ENCODE measurements at places on chromosomes 7 and 10.

GRCh38 chr10:100566561-100566960, 30.8 kb downstream of the HIF1AN start:
- no peak for DNase-seq

DNA sequence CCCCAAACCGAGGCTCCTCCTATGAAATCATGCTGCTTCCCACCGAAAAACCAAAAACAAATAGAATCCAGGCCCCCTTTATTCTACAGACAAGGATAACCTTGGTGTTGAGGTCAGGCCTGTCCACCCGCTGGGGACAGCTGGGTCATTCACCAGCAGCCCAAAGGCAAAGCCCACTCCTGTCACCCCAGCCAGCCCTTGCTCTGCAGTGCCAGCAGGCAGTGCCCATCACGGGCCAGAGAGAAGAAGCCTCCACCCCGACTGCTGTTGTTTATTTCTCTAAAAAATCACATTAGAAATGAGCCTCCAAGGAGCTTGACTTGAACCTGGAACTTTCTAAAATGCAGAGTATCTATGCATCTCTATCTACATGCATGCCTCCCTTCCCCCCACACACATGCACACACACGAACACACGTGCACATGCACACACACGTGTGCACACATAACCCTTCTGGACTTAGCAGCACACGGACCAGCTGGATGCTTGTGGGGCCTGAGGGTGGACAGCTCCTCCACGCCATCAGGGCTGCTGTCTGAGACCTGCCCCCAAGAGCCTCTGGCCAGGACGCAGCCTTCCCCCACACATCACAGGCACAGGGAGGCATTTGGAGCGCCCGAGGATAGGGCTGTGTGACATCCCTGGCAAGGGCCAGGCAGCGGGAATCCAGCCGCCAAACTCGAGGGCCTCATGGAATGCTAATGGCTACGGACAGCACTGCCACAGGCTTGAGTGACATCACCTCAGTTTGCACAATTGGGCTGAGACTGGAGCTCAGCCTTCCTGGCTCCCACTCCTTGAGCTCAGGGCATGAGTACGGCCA, 22.8 kb downstream of the PRKAG2 start:
- DNase-seq: no peak

DNA sequence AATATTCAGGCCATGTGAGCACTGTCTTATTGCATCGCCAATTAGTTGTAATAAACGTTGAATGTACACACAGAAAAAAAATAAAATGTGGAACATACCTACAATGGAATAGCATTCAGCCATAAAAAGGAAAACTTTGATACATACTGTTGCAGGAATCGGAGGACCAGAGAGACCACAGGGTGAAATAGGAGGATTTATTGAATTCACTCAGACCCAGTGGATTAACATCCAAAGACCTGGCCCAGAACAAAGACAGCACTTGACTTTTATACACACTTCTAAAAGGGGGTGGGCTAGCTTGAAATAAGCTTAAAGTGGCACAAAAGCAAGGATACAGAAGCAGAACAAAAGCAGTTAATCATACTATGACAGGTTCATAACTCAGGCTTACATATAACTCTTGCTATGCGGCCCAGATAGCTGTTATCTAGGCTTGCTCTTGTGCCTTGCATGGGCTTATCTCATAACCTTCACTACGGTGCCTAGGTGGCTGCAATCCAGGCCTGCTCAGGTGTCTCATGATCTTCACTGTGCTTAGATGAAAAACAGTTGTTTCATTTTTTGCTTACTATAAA, 292.2 kb upstream of the TAC1 start:
- no peak for DNase-seq

DNA sequence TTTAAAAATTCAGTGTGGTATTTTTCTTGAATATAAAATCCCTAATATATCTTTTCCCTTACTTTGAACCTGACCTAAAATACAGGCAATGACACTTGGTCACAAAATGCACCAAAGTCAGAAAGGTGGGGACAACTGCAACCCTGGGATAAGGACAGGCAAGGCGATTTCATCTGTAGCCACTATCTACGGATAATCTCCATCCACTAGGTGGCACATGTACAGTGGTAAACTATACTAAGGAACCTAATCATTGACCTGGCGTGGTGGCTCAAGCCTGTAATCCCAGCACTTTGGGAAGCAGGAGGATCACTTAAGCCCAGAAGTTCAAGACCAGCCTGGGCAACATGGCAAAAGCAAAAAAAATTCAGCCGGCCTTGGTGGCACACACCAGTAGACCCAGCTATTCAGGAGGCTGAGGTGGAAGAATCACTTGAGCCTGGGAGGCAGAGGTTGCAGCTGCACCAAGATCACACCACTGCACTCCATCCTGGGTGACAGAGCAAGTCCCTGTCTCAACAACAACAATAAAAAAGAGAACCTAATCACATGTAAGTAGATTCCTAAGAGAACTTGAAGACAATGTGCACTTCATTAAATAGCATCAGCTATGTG, 98.9 kb downstream of the KMT2C start:
- no peak for DNase-seq

DNA sequence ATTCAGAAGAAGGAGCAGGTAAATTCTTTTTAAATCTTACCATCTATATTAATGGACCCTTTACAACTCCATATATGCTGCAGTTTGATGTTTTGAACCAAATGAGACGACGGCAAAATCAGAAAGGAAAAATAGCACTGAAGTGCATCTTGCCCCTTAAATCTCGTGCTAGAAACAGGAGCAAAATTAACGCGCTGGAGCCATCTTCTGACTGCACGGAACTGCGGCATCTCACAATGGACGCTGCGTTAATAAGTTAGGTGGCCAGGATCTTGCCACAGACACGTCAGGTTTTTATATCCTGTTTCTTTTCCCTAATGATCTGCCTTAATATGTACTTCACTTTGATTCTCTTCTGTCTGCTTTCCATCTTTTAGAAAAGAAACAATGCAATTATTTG, 354.5 kb downstream of the TFEC start:
- DNase-seq: no peak

- DNase-seq: no peak
Observed at GRCh38 chr7:38656968-38657367, 25.8 kb upstream of the AMPH start.

DNA sequence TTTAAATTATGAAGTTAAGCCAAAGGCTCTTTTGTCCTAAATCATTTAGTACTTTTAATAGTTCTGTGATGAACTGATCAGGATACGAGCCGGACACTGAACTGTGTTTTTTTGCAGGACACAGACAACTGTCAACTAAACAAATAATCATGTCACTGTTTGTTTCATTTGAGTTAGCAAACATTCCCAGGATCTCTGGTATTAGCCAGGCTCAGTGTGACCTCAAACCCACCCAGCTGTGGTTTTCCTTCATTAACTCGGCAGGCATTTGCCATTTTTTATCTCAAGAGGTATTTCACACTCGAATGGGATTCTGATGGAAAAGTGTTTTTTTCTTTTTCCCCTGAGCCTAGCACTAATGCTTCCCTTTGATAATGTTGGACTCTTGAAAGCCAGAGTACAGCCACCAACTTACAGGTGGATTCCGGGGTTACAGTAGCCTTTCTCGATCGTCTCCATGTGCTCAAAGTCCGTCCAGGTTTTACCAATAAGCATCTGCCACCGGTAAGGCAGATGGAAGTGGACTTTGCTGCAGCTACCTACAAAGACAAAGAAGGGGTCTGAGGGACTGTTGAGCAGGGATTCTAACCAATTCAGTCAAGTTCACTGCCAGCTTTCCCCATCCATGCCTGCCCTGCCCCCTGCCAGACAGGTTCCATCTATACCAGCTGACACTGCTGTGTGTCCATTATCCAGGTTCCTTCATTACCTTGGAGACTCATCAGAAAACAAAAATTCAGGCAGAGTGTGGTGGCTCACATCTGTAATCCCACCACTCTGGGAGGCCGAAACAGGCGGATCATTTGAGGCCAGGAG, 33.4 kb downstream of the ZC3HAV1 start:
- DNase-seq: no peak

GRCh38 chr10:43237128-43237527, 29.7 kb downstream of the RASGEF1A start:
- DNase-seq: no peak

DNA sequence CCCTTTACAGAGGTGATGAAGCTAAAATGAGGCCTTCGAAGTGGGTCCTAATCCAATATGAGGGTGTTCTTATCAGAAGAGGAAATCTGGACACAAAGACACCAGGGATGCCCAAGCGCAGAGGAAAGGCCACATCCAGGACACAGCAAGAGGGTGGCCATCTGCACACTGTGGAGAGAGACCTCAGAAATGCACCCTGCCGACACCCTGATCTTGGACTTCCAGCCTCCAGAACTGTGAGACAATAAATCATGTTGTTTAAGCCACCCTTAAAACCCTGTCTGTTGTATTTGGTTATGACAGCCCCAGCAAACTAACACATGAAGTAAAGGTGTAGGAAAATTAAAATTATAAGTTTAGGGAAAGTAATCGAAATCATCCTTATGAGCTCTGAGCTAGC, 64.0 kb downstream of the CDC123 start:
- no peak for DNase-seq

- DNase-seq: no peak
Observed at GRCh38 chr10:44965104-44965503, 5.5 kb downstream of the RASSF4 start.

DNA sequence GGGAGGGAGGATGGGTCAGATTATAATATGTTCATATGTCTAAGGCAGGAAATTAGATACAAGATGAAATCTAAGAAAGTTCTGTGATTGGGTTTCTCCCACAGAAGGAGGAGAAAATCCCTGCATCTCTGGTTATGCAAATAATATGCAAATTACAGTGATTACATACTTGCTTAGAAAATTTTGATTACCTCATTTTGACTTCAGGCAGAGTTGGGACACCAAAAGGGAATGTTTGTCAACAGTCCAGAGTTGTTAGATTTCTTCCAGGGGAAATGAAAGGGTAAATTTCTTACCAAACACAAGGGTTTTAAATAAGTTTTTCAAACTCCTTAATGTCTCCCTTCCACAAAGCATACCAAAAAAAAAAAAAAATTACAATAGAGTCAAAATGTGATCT, 101.4 kb upstream of the STEAP1B start:
- DNase-seq: no peak

- DNase-seq: no peak
Observed at GRCh38 chr10:62723375-62723774, 81.1 kb upstream of the ADO start.

GRCh38 chr10:6617309-6618076, 37.4 kb upstream of the PRKCQ start:
- no peak for DNase-seq

DNA sequence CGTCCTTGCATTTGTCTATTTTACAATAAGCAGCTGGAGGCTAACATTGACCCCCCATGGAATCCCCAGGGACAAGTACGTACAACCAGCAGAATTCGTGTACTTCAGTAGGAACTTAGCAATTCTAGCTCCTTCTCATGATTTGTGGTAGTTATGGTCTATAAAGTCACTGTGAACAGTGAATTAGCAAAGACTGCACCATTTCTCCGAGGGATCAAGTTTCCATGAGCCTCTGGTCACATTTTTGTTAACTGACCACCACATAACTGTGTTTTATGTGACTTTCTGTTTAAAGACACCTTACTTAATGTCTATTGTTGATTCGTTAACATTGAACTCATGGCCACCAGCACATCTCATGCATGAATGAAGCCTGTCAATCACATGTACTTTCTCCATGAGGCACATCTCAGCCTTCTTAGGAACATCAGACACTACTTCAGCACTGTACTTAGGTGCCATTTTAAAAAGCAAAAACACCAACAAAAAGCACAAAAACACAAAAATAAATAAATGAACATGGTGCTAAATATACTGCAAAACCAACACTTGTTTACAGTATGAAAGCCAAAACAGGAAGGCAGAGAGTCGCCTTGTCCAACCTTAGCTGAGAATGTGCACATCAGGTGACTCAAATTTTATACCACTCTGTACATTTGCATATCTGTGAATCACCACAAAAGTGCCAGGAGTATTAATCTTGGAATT, 9.0 kb upstream of the UCN3 start:
- no peak for DNase-seq

DNA sequence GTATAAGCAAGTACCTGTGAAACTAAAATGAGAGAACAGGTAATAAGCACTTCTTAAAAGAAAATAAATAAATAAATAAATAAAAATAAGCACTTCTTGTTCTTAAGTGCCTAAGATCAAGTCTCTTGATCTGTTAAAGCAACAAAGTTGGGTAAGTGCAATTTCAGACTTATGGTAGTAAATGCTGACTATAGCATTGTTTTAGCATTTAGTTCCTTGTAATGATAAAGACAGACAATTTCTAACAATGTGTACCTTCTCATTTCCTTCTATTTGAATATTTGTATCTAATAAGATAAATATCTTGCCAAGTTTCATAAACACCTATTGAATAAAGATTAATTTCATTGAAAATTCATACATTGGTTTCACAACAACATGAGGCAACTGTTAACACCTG, 87.4 kb downstream of the GALNT11 start:
- no peak for DNase-seq

DNA sequence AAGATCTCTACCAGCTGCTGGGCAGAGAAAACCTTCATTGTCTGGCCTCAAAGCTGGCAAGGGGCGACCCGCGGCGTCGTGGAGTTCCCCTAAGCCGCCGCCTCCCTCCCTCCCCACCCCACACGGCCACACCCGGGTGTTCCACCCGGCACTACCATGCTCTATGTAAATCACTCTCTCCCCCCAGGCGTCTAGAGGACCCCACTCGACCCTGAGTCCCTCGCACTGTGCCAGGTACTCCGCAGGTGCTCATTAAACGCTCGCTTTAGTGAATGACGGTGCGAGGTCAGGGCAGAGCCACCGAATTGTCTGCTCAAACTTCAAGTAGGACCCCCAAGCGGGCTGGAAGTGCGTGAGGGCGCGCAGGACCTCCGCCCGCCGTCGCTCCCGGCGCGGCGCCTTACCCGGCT, 628 bp downstream of the PARP12 start:
- DNase-seq: no peak

GRCh38 chr7:39633563-39634477, 10.4 kb downstream of the RALA start:
- no peak for DNase-seq

DNA sequence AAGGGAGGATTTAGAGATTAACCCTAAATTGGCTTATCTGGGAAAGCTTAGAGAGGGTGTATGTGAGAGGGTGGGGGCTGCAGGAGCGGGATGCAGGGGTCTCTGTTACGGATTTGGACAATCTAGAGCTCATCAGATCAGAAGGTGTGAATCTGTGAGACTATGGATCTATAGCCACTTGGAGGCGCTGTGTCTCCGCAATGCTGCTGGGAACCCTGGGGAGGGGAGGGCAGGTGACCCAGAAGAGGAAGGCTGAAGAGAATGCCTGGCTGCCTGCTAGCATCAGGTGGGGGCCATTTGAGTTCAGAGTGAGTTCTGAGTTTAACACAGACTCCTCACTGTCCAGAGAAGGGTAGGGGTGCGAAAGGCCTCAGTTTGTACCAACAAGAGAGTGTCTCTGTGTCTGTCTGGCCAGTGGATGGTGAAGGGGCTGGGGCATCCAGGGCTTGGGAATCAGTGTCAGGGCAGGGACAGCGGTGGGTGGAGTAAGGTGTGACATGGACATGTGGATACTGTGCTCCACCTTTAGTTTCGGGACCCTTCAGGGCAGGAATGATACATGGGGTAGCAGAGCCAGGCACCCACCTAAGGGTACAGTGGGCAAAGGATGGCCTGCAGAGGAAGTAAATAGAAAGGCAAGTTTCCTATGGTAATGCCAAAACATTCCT, 187.3 kb upstream of the PRSS58 start:
- DNase-seq: peak; percentile 41

All from stimulated activated naive CD8-positive, alpha-beta T cell treated with anti-CD3 and anti-CD28 coated beads, Interleukin-15, amount 100 ng/mL, for 72 hours (primary cell).